ENCODE measurements at places on chromosomes 4 and X.

GRCh38 chr4:58936436-58936835, 1826.3 kb upstream of the IGFBP7 start:
- no peaks in the 10 kb centered on the region for H3K27me3 ChIP-seq
- H3K4me3 ChIP-seq, result no peak overlapping the region
- no peak overlapping the region for H3K27ac ChIP-seq
- no peaks in the 10 kb centered on the region for H3K36me3 ChIP-seq
- no peaks in the 10 kb centered on the region for H3K4me1 ChIP-seq
- no peak for DNase-seq

- H3K27me3 ChIP-seq, result no peaks in the 10 kb centered on the region
- H3K36me3 ChIP-seq, result peaks cover 17% of the 10 kb centered on the region
- no peak overlapping the region for H3K27ac ChIP-seq
- no peak overlapping the region for H3K4me3 ChIP-seq
- DNase-seq, result no peak
Observed at GRCh38 chr4:99827454-99827853, 10.8 kb downstream of the DAPP1 start.

GRCh38 chr4:24885342-24885741, 27.5 kb downstream of the CCDC149 start:
- DNase-seq, result no peak
- H3K4me1 ChIP-seq, result no peaks in the 10 kb centered on the region
- no peak overlapping the region for H3K4me3 ChIP-seq
- no peaks in the 10 kb centered on the region for H3K27me3 ChIP-seq
- no peaks in the 10 kb centered on the region for H3K36me3 ChIP-seq

GRCh38 chrX:44908153-44908552, 35.2 kb downstream of the KDM6A start:
- peaks cover 36% of the 10 kb centered on the region for H3K4me1 ChIP-seq
- H3K27ac ChIP-seq, result peak overlapping the region; percentile 54
- no peaks in the 10 kb centered on the region for H3K27me3 ChIP-seq
- no peak overlapping the region for H3K4me3 ChIP-seq

DNA sequence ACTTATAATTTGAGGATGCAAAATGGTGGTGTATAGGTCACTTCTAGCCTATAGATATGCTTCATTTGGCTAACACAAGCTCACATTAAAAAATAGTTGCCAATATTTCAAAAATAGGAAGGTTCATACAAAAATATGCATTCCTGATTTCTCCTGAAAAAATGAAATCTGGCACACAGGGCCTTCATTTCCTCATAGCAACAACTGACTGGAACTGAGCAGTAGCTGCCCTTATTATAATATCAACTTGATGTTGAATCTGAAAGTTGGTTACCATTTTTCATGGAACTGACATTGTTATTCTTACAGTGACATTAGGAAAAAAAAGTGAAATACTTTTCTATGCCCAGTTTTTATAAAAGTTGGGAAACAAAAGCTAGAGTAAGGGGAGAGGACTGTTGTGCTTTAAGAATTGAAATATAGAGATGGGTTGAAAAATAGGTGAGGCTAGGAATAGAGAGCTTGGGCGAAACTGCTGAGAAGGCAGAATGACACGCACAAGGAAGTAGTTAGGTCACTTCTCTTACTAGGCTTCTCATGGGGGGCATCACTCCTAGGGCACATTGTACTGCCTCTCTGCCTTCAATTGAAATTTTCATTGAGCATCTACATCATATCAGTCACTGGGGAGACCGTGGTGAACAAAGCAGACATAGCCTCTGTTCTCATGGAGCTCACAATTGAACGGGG, 43.1 kb upstream of the C1GALT1C1 start:
- H3K4me3 ChIP-seq, result no peak overlapping the region
- H3K27ac ChIP-seq, result no peak overlapping the region
- H3K27me3 ChIP-seq, result no peaks in the 10 kb centered on the region
- peaks cover 7% of the 10 kb centered on the region for H3K36me3 ChIP-seq
- peaks cover 5% of the 10 kb centered on the region for H3K4me1 ChIP-seq

DNA sequence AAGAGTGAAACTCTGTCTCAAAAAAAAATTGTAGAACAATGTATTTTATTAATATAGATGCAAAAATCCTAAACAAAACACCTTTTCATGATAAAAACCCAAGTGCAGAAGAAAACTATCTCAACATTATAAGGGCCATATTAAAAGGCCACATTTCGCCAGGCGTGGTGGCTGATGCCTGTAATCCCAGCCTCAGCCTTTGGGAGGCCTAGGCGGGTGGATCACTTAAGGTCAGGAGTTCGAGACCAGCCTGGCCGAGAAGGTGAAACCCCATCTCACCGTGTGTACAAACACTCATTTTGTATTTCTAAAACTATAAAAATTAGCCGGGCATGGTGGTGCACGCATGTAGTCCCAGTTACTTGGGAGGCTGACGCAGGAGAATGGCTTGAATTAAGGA, 9.9 kb upstream of the FAM193A start:
- H3K4me1 ChIP-seq, result no peaks in the 10 kb centered on the region
- no peaks in the 10 kb centered on the region for H3K36me3 ChIP-seq
- no peak for DNase-seq

- DNase-seq, result peak; percentile 47
- H3K4me1 ChIP-seq, result peaks cover 65% of the 10 kb centered on the region
- H3K27me3 ChIP-seq, result peaks cover 29% of the 10 kb centered on the region
- H3K4me3 ChIP-seq, result peak overlapping the region; percentile 56
Observed at GRCh38 chr4:2413821-2414610, 4.4 kb downstream of the ZFYVE28 start.

DNA sequence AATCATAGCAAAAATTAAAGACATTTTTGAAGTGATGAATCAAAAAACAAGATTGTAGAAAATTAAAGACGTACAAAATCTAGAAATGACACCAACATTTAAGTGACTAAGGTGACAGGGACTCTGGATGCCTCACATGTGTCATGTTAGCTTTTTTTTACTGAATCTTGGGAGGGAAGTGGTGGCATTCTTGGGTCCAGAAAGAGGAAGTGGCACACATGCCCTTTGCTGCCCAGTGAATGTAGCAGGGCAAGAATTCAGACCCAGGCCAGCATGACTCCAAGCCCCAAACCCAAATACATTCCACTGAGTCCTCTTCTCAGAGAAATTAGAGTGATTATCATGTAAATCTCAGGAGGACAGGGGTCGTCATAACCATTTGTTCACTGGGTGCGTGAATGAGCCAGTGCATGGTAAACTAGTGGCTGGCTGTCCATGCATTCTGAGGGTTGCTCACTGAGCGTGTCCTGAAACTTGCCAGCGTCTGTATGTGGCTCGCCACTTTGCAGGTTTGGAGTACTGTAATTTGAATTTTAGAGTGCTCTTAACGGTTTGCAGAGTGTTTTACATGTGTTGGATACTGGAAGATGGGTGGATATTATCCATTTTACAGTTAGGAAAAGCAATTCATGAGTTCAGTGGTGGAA, 55.4 kb upstream of the TBC1D14 start:
- H3K4me1 ChIP-seq, result peaks cover 27% of the 10 kb centered on the region
- H3K27ac ChIP-seq, result no peak overlapping the region
- no peak overlapping the region for H3K4me3 ChIP-seq
- DNase-seq, result no peak
- no peaks in the 10 kb centered on the region for H3K27me3 ChIP-seq
- peaks cover 53% of the 10 kb centered on the region for H3K36me3 ChIP-seq

GRCh38 chrX:153814591-153815315, 15.6 kb downstream of the PDZD4 start:
- DNase-seq, result no peak
- H3K27me3 ChIP-seq, result peaks cover 23% of the 10 kb centered on the region
- no peak overlapping the region for H3K4me3 ChIP-seq
- H3K36me3 ChIP-seq, result no peaks in the 10 kb centered on the region
- H3K27ac ChIP-seq, result no peak overlapping the region

GRCh38 chrX:9162698-9163097, 128.8 kb upstream of the FAM9B start:
- H3K4me3 ChIP-seq, result no peak overlapping the region
- DNase-seq, result no peak
- no peak overlapping the region for H3K27ac ChIP-seq
- no peaks in the 10 kb centered on the region for H3K27me3 ChIP-seq

GRCh38 chrX:42495139-42495538, 282.8 kb downstream of the PPP1R2C start:
- no peak for DNase-seq
- H3K4me1 ChIP-seq, result no peaks in the 10 kb centered on the region
- no peaks in the 10 kb centered on the region for H3K27me3 ChIP-seq
- H3K4me3 ChIP-seq, result no peak overlapping the region

GRCh38 chr4:99950913-99951254, 809 bp upstream of the H2AZ1 start:
- H3K27ac ChIP-seq, result no peak overlapping the region
- no peak for DNase-seq
- peaks cover 19% of the 10 kb centered on the region for H3K36me3 ChIP-seq
- peaks cover 23% of the 10 kb centered on the region for H3K4me1 ChIP-seq

DNA sequence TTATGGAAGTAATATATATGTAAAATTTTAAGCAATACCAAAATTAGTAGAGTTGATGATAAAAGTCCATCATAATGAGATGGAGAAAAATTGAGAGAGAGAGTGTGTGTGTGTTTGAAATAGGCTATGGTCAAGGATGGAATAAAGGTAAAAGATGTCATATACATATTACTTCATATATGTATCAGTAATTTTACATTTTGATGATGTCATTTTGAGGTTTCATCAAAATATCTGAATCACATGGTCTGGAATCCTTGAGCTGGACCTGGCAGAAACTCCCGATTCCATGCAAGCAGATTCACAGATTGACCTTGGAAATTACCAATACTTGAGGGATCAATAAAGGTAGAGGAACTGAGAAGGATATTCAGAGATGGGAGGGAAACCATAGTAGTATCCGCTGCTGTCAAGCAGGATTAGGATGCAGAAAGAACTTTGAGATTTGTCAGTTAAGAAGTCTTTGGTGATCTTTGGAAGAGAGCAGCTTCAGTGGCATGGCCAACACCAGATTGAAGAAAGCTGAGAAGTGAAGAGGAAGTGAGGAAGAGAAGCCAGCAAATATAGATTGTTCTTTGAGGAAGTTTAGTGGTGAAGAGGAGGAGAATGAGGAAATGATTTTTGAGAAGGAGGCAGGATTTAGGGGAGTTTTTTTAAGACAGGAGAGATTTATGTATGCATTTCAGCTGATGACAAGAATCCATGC, 21.5 kb downstream of the DNAAF6 start:
- no peaks in the 10 kb centered on the region for H3K36me3 ChIP-seq
- no peak for DNase-seq
- H3K4me3 ChIP-seq, result no peak overlapping the region
- H3K4me1 ChIP-seq, result no peaks in the 10 kb centered on the region
- H3K27ac ChIP-seq, result no peak overlapping the region

DNA sequence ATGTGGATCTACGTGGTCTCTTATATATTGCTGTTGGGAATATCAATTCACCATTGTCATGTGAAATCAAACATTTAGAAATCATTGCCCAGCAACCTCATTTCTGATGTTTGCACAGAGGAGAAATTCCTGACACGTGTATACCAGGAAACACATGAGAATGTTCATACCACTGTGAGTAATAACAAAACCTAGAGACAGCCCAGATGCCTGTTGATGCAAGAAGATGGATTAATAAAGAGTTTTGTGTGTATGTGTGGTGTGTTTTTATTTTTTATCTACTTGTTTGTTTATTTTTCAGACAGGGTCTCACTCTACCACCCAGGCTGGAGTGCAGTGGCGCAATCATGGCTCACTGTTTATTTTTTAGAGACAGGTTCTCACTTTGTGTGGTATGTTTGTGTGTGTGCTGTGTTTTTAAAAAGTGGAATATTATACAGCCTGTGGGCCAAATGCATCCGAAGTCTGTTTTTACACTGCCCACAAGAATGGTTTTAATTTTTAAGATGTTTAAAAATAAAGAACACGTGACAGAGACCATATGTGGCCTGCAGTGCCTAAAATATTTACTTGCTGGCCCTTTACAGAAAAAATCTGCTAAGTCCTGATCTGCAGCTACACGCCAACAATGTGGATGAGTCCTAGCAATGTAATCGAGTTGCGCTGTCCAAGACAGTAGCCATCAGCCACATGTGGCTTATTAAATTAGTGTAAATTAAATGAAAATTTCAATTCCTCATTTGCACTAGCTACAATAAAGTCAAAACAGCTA, 39.2 kb downstream of the TXLNG start:
- no peak for DNase-seq
- H3K4me3 ChIP-seq, result no peak overlapping the region
- H3K27me3 ChIP-seq, result no peaks in the 10 kb centered on the region
- H3K36me3 ChIP-seq, result peaks cover 26% of the 10 kb centered on the region
- H3K27ac ChIP-seq, result no peak overlapping the region

GRCh38 chr4:3851881-3852280, 85.7 kb downstream of the ADRA2C start:
- no peak overlapping the region for H3K4me3 ChIP-seq
- no peaks in the 10 kb centered on the region for H3K27me3 ChIP-seq
- DNase-seq, result no peak
- H3K27ac ChIP-seq, result no peak overlapping the region
- no peaks in the 10 kb centered on the region for H3K36me3 ChIP-seq

- no peak overlapping the region for H3K4me3 ChIP-seq
- no peak for DNase-seq
- H3K4me1 ChIP-seq, result no peaks in the 10 kb centered on the region
- H3K36me3 ChIP-seq, result no peaks in the 10 kb centered on the region
- no peaks in the 10 kb centered on the region for H3K27me3 ChIP-seq
Observed at GRCh38 chrX:113770071-113770470, 813.8 kb upstream of the HTR2C start.

GRCh38 chrX:97494756-97495372, 611.2 kb downstream of the RPA4 start:
- peaks cover 6% of the 10 kb centered on the region for H3K4me1 ChIP-seq
- peaks cover 1% of the 10 kb centered on the region for H3K36me3 ChIP-seq
- no peak overlapping the region for H3K4me3 ChIP-seq
- no peaks in the 10 kb centered on the region for H3K27me3 ChIP-seq
- DNase-seq, result no peak
- H3K27ac ChIP-seq, result no peak overlapping the region

- no peaks in the 10 kb centered on the region for H3K36me3 ChIP-seq
- peaks cover 28% of the 10 kb centered on the region for H3K4me1 ChIP-seq
- peak overlapping the region; percentile 88 for H3K4me3 ChIP-seq
- DNase-seq, result peak; percentile 28
- H3K27ac ChIP-seq, result peak overlapping the region; percentile 85
Observed at GRCh38 chrX:46758163-46758955, 559 bp downstream of the SLC9A7 start.

DNA sequence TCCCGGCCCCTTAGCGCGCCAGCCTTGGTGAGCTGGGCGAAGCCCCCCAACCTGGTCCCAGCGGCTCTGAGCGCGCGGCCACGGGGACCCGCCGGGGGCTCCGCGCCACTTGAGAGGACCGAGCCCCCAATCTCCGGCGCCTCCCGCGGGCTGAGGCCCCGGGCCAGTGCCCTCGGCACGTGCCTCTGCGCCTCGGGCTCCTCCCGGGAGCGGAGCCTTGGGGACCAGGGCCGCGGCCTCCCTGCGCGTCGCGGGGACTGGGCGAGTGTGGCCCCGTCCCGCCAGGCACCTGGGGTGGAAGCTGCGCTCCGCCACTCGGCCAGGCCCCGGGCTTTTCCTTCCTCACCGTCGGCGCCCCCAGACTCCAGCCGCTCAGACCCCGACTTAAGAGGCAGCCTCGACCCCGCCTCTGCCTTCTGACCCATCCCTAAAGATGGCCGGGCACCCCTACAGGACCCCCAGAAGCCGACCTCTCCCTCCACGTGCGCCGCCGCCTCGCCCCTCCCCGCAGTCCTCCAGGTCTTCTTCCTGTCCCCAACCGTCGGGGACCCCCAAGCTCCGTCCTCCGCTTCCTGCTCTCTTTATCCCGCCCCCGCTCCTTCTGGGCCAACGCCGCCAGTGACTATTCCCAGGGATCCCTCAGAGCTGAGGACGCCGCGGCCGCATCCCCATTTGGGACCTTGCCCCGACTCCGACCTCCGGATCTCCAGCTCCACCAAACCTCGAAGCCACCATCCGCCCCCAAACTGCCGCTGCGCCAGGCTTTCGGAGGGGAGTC, 752 bp downstream of the ERAS start:
- H3K4me3 ChIP-seq, result no peak overlapping the region
- DNase-seq, result no peak
- no peak overlapping the region for H3K27ac ChIP-seq
- peaks cover 10% of the 10 kb centered on the region for H3K36me3 ChIP-seq
- H3K27me3 ChIP-seq, result peaks cover 25% of the 10 kb centered on the region
